ENCODE measurements at places on chromosomes 1 and 21. TPM values are rescaled to one million over a fixed set of nuclear protein-coding genes. Genes with fewer than 3 reads are reported as not detected.

- peaks cover 2% of the 10 kb centered on the region for H3K4me1 ChIP-seq
- DNase-seq: no peak
- no peak overlapping the region for H3K27ac ChIP-seq
- peaks cover 41% of the 10 kb centered on the region for H3K36me3 ChIP-seq
- H3K27me3 ChIP-seq: no peaks in the 10 kb centered on the region
- no peak overlapping the region for H3K4me3 ChIP-seq
Observed at GRCh38 chr1:100921110-100921706, 25.3 kb downstream of the SLC30A7 start.

The NTNG1 gene
- 0.58 TPM for total RNA-seq

GRCh38 chr1:152983234-152983633 is 647 bp upstream of the SPRR1A start:
- H3K27ac ChIP-seq: no peak overlapping the region
- H3K36me3 ChIP-seq: no peaks in the 10 kb centered on the region
- H3K4me1 ChIP-seq: no peaks in the 10 kb centered on the region

The PGLYRP3 gene
- total RNA-seq: not detected

DNA sequence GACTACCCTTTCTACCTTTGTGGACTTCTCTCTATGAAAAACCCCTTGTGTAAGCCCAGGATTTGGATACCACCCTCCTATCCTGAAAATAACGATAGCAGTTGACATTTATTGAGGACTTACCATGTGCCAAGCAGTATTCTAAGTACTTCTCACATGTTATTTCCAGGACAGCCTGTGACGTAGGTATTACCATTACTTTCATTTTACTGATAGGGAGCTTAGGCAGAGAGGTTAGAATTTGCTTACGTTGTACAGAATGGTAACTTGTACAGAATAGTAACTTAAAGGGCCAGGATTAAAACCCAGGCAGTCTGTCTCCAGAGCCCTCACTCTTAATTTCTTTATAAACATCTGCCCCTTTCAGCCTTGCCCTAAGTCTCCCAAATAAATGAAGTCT is 138.3 kb downstream of the NTMT2 start:
- no peaks in the 10 kb centered on the region for H3K36me3 ChIP-seq
- no peaks in the 10 kb centered on the region for H3K27me3 ChIP-seq
- no peak for DNase-seq

Measured in natural killer cell (primary cell).